Hippocampal formation (tissue), 2 donors: ENCODE measurements at places on chromosomes 13 and 19.

DNA sequence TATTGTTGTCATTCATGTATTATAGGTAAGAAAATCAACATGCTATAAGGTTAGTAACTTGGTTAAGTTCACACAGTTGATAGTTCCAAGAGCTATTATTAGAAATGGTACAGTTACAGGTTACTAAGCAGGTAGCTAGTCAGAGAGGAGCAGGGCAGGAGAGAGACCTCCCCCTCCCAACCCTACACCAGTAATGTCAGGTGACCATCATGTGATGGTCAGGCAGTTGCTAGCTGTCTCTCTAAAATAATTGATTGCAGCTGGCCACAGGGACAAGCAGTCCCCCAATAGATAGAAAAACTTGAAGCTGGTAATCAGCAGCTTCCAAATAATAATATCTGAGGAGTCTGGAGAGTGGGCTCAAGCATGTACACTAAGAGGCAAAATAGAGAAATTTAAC is 14.6 kb downstream of the SLITRK1 start:
- DNase-seq = no peak

- peak; percentile 2 for DNase-seq
Observed at GRCh38 chr13:42532561-42533335, 41.2 kb upstream of the TNFSF11 start.

- DNase-seq = no peak
Observed at GRCh38 chr13:78012046-78012445, 93.4 kb upstream of the EDNRB start.

- DNase-seq = no peak
Observed at GRCh38 chr19:19151418-19151817, 13.1 kb upstream of the TMEM161A start.

DNA sequence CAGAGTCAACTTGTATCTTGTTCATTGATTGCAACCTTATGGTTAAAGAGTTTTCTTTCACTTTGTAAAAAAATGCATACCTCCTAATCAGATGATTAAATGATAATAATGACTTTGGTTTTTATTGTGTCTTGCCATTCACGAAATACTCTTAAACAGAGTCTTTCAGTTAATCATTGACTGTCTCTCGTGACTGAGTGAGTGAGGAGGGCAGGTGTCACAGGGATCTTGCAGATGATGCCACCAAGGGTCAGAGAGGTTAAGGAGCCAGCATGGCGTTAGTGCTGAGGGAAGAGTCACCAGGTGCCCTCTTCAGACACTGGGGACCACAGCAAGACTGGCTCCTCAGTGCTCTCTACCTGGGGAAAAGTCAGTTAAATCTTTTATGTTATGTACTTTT is 8.0 kb downstream of the GPATCH1 start:
- no peak for DNase-seq

GRCh38 chr13:93655154-93655553 is 428.5 kb downstream of the GPC6 start:
- DNase-seq = no peak
